Stimulated activated CD4-positive, alpha-beta T cell treated with anti-CD3 and anti-CD28 coated beads, TNF-alpha, amount 100 ng/mL, for 4 hours (primary cell): ENCODE measurements at places on chromosomes 3 and 15.

DNA sequence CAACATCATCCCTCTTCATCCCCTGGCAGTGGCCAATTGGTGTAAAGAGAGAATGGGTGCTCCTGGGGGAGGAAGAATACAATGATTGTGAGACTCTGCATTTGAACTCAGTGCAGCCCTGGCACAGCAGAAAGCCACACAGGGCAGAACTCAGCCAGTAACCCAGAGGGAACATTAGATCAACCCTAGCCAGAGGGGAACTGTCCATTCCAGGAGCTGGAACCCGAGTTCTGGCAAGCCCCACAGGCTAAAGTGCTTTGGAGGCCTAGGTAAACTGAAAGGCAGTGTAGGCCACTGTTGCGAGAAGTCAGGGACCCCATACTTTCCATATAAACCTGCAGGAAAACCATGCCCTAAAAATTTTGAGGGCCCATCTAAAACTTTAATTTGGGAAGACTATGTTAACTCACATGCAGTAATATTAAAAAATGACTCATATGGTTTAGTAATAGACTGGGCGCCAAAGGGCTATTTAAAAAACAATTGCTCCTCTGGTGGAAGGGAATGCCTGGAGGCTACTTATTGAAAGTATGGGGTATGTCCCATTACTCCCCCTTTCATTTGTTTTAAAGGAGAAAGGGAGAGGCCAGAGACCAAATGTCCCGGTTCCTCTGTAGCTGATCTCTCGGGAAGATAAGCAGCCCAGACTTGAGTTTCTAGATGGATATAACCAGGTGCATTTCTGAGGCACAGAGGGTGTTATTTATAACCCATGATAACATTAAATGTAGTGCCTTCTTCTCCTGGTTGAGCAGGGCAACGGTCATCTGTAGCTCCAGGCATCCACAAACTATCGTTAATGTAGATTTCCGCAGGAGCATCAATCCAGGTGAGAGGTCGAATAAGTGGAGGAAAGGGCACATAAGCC is 5.8 kb upstream of the RAD51 start:
- no peak for DNase-seq

- no peak for DNase-seq
Measured at GRCh38 chr15:32736701-32737061, 18.9 kb downstream of the GREM1 start.

DNA sequence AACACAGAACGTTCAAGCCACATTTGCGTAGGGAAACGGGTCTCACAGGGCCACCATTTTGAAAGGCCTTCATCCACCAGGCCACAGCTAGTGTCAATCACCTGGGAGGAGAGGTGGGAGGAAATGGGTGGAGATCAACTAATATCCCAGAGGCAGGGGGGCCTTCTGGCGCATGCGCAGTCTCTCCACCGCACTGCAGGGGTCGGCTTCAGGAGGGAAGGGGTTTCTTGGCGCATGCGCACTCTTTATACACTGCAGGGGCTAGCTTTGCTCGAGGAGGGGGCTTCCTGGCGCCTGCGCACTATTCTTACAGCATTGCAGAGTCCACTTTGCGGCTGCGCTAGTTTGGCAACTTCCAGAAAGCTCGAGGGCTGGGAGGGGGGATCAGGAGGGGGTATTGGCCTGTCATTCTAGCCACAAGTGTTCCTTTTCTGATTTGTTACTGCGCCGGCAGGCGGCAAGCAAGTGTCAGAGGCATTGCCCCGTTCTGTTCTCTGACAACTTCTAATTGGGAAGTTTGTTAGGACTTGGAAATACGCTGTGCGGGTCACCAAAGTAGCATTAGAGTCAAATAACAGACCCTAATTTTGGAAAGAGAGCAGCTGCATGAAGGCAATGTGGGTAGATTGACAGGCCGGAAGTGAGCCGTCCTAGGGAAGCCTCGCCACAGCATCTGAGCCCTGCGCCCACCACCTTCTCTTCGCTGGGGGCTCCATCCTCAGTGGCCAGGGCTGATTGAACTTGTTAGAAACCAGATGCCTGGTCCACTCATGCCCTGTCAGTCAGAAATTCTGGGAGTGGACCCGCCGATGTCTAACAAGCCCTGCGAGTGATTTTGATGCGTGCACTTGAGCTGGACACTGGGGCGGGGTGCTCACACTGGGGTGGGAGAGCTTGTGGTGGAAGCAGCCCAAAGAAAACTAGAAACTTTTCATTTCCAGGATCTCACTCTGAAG is 173.5 kb upstream of the NDN start:
- no peak for DNase-seq

- DNase-seq = no peak
Measured at GRCh38 chr3:28934126-28934813, 346.6 kb upstream of the RBMS3 start.

- no peak for DNase-seq
Measured at GRCh38 chr3:192258721-192259120, 468.6 kb downstream of the FGF12 start.

DNA sequence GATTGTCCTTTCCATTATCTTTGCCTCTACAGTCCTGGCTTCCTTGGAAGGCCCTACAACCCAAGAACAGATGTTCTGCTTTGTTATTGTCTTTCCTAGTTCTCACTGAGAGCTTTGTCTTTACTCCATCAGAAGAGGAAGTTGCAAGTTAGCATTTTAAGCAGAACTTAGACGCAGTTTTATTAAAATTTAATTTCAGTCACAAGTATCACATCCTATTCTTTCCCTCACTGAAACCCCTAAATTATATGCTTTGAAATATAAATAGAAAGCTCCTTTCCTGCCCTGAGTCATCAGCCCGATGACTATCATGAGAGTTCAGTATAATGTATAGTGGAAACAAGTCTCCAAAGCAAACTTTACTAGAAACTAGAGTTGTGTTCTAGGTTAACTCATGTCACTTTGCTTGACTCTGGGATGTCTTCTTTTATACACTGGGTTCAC is 291.2 kb upstream of the RBMS3 start:
- no peak for DNase-seq

DNA sequence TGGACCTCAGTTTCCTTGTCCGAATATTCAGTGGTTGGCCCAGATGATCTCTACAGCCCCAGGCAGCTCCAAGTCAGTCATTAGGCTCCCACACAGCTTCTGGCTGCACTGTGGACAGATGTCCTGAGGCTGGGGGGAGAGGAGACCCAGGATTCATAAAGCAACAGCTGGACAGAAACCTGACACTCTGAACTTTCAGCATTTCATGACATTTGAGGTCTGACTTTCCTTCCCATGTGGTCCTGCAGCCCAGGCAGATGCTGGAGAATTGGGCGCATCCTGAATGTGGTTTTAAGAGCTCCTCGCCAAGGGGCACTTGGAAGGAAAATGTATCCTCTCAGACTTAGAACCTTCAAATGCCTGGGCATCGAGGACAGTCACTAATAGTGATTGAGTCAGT is 307.6 kb upstream of the LRRFIP2 start:
- DNase-seq = no peak

DNA sequence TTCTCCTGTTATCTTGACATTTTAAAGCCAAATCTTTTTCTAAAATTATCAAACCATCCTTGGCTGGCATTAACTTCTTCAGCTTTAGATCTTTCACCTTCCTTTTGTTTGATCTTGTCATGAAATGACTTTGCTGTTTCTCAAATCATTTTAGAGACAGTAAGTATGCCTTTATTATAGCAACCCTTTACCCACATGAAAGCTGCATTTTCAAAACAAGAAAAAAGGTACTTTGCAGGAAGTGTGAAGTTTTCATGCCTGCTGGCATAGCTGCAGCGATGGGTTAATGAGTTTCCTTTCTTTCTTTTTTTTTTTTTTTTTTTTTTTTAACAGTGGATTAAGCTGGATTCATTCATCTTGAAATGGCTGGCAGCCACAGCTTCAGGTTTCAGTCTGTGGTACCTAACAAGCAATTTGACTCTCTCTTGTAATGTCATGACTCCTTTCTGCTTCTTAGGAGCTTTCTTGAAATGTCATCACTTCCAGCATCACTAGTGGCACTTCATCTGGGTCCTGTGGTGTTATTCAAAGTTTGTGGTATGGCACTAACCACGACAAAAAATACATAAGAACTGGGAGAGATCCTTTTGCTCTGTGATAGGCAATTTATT is 18.8 kb downstream of the SLC25A26 start:
- no peak for DNase-seq

- DNase-seq = no peak
Measured at GRCh38 chr15:101052031-101052620, 133.0 kb downstream of the LRRK1 start.

GRCh38 chr3:76310667-76311066 is 525.3 kb upstream of the ZNF717 start:
- DNase-seq = no peak

- no peak for DNase-seq
Measured at GRCh38 chr3:165233501-165234195, 37.5 kb upstream of the SLITRK3 start.

DNA sequence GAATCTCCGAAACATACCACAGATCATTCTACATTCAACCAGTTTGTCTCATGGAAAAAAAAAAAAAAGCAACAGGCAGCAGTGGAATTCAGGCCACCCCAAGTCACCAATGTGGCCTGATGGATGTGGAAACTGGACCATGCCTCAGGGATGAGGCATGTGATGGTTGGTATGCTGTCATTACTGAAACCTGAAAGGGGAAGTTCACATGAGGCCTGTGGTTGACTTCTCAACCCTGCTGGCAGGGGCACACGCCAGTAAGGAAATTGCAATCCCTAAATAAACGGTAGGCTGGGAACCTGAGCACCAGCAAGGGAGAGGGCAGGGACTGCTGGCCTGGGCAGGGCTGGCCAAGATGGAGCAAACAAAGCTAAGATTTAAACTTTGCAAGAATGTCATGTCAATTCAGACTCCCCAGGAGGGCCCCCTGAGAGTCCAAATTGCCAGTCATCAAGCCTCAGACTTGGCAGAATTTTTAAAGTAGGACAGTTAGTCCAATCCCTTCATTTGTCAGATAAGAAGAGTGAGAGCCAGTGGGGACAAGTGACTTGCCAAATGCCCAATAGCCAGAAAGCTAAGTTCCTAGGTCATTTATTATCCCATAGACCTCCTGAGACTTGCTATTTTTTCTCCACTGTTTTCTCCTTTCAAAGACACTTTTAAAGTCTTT is 310.4 kb downstream of the ERC2 start:
- no peak for DNase-seq
